ENCODE measurements at places on chromosomes 6 and 20.

DNA sequence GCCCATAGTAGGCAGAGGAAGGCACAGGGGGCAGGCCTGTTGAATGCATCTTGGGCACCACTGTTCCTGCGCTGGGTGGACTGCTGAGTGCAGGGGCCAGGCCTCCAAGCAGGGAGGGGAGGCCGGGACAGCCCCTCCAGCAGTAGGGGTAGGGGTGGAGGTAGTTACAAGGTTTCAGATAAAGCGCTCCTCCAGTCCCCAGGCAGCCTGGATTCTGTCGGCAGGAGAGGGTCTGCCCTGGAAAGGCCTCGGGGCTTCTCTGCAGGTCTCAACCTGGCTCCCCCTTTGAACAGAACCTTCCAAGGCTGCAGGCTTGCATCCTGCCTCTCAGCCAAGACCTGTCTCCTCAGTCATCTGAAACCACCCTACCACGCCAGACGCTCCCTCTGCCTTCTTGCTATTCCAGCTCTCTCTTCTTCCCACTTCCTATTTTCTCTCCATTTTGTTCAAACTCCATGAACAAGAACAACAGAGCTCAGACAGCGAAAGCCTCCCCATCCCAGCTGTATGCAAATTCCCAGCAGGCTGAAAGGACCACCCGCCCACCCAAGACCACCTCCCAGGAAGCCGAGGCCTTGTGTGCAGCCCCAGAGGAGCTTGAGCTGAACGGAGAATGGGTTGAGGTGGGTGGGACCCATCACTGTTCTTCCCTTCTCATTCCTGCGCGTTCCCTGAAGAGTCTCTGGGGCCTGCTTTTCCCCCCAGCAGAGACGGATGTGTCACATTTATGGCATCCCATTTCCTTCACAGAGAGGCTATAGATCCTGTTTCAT, 1.4 kb downstream of the MLN start:
- DNase-seq, result no peak

DNA sequence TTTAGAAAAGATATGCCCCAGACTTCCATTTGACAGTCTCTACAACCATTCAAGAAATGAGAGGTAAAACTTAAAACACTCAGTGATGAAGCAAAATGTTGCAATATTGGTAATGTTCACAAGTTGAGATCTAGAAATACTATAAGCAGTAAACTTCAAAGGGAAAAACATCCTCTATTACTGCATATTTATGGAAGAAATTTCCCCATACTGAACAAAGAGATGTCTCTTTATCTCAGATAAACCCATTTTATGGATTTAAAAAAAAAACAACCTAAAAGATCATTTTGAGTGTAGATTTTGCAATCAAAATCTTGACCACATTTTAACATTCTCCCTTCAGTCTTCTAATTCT, 177.8 kb upstream of the TAB2 start:
- no peak for DNase-seq

GRCh38 chr6:129774697-129775447, 64.9 kb upstream of the ARHGAP18 start:
- peak; percentile 57 for DNase-seq

DNA sequence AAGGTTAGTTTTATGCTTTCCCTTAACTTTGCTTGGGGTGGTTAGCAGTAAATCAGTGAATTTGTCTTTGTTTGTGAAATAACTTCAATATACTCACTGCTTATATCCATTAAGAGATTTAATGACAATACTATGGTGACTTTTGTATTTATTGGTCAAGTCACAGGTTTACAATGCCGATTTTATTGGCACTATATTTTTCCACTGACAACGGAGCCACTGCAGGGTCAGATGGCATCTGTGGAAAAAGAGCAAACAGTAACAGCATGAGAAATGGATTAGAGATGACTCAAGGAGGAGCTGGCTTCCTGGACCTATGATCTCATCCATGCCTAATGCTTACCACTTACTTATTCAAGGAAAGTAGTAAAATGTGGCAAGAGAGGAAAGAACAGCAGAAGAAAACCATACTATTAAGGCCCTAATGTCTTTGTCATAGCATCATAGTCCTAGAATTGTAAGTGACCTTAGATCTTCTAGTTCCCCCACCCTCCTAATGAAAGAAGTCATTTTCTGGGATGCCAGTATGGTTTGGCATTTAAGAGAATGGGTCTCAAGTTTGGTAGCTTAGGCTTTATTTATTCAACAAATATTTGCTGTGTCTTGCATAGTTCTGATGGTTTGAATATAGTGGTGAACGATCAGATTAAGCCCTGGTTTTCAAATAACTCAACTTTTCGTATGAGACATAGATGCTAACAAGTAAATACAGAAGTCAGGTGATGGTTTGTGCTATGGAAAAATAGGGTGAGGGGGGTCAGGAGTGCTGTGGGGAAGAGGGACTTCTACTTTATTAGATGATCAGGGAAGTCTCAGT, 18.5 kb downstream of the RNF144B start:
- DNase-seq, result peak; percentile 92

GRCh38 chr6:82066991-82067411, 180.5 kb downstream of the IBTK start:
- no peak for DNase-seq

GRCh38 chr6:167408235-167408869, 83.5 kb downstream of the TTLL2 start:
- no peak for DNase-seq

DNA sequence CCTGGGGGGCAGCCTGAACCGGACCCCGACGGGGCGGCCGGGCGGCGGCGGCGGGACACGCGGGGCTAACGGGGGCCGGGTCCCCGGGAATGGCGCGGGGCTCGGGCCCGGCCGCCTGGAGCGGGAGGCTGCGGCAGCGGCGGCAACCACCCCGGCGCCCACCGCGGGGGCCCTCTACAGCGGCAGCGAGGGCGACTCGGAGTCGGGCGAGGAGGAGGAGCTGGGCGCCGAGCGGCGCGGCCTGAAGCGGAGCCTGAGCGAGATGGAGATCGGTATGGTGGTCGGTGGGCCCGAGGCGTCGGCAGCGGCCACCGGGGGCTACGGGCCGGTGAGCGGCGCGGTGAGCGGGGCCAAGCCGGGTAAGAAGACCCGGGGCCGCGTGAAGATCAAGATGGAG, 636 bp downstream of the SRF start:
- DNase-seq, result no peak

- DNase-seq, result peak; percentile 77
Observed at GRCh38 chr20:32902456-32903420, 44.0 kb downstream of the EFCAB8 start.

GRCh38 chr20:57659517-57660180, 39.4 kb upstream of the ZBP1 start:
- no peak for DNase-seq

DNA sequence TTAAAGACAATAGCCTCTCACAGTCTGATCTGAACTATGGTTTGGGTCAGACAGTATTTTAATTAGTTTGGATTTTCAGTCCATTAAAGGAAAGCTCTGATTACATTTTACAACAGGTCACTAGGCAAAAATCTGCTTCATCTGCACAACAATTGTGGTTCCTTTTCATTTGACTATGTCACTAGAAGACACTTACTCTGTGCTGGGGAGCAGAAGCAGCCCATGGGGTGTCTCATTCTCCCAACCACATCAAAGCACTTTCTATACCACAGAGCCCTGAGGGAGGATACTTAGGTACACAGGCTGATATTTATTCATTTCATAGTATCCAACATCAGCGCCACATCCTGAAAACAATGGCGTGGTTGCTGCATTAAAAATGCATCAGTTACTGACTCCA, 36.6 kb upstream of the HDAC2 start:
- DNase-seq, result no peak

- no peak for DNase-seq
Observed at GRCh38 chr6:162222521-162222920, 505.0 kb downstream of the PRKN start.

DNA sequence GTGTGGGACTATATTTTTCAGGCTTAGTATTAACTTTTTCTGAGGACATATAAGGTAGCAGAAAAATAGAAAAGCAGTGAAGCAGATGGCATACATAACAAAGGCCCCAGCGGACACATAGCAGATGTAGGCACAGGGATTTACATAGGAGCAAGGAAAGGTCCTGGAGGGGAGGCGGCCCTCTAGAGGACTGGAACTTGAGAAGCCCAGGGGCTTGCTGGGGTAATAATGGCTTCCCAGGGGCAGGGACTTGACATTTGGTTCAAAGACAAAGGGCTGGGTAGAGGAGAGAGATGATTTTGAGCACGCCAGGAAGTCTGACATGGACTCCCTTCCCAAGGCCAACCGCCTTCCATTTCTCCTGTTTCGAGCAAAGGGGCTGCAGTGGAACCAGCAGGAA, 31.7 kb upstream of the OSTM1 start:
- no peak for DNase-seq

GRCh38 chr6:53854843-53855567, 60.2 kb downstream of the LRRC1 start:
- DNase-seq, result no peak

DNA sequence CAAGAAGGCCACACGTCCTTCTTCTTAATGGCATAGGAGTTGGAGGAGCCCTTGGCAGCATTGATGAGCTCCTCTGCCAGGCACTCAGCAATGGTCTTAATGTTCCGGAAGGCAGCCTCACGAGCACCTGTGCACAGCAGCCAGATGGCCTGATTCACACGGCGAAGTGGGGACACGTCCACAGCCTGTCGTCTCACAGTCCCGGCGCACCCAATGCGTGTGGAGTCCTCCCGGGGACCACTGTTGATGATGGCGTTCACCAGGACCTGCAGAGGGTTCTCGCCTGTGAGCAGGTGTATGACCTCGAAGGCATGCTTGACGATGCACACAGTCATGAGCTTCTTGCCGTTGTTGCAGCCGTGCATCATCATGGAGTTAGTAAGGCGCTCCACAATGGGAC, 4.6 kb upstream of the TSPYL4 start:
- DNase-seq, result no peak

GRCh38 chr20:63057171-63058117, 50.7 kb upstream of the BHLHE23 start:
- no peak for DNase-seq

DNA sequence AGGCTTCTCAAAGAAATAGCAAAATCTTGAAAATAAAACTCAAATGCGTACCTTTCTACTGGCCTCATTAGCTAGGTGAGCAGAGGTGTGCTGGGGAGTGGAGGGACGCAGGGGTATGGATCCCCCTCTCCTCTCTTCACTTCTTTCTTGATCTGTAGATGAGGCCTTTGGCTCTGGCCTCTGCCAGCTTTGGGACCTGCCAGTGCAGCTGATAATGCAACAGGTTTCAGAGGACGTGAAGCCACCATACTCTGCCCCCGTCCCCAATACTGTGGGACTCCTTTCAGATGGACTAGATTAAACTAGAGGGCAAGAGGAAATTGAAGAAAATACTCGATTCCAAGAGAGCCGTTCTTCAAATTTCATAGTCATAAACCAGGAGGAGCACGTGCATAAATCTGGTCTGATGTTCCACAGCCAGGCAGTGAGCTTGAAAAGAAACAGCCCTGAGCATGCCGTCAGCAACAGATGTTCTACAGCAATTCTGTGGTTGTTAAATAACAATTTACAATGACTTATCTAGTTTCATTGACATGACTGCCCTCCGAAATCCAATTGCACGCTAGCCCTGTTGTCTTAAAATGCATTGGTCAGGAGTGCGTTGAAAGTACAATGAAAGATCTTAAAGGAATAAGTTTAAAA, 245.3 kb upstream of the FOXQ1 start:
- DNase-seq, result no peak
